ENCODE measurements at places on chromosomes 16 and 17. TPM values are rescaled to one million over a fixed set of nuclear protein-coding genes. Genes with fewer than 3 reads are reported as not detected.

DNA sequence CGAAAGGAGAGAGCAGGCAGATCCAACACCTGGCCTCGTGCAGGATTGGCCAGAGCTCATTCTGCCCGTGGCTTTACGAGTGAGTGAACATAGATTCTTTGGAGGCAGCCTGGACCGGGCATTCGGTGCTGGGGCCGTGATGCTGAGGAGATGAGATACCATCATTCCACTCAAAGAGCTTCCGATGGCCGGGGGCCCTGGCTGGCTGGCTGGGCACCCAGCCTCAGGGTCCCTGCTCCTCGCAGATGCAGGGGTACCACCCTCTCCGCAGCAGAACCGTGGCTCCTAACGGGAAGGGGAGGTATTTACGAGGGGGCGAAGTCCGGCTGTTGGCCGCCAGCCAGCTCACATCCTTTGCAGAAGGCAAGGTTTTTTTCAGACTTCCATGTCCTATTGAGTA, 66.1 kb upstream of the FOXF1 start:
- H3K36me3 ChIP-seq: no peaks in the 10 kb centered on the region
- H3K27ac ChIP-seq: no peak overlapping the region
- DNase-seq: no peak
- H3K4me3 ChIP-seq: no peak overlapping the region
- H3K4me1 ChIP-seq: peaks cover 10% of the 10 kb centered on the region

GRCh38 chr16:67844497-67844896, 2.2 kb upstream of the NUTF2 start:
- DNase-seq: no peak
- H3K4me1 ChIP-seq: peaks cover 75% of the 10 kb centered on the region
- H3K36me3 ChIP-seq: peaks cover 4% of the 10 kb centered on the region
- peak overlapping the region; percentile 82 for H3K4me3 ChIP-seq
- H3K27ac ChIP-seq: peak overlapping the region; percentile 99

DNA sequence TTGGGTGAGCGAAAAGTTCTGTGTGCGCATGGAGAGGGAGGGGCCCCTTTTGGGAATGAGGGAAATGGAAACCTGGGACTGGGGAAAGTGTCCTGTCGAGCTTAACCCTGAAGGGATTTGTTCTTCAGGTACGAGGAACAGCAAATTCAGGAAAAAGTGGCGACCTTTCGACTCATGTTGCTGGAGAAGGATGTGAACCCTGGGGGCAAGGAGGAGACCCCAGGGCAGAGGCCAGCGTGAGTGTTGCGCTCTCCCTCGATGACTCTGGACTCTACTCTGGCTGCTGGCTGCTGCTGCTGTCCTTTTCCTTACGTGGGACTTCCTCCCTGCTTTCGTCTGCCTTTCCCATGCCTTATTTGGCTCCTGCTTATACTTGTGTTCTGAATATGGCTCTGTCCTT, 4.9 kb downstream of the SRRM2 start:
- H3K36me3 ChIP-seq: peaks cover 55% of the 10 kb centered on the region
- no peak for DNase-seq
- peaks cover 77% of the 10 kb centered on the region for H3K4me1 ChIP-seq
- no peaks in the 10 kb centered on the region for H3K27me3 ChIP-seq

Gene TMC5
- 0.38 TPM for total RNA-seq

Gene SPOP
- 66.9 TPM for total RNA-seq

- H3K27me3 ChIP-seq: peaks cover 33% of the 10 kb centered on the region
- H3K27ac ChIP-seq: peak overlapping the region; percentile 94
- no peaks in the 10 kb centered on the region for H3K36me3 ChIP-seq
- DNase-seq: peak; percentile 73
- H3K4me1 ChIP-seq: peaks cover 62% of the 10 kb centered on the region
Observed at GRCh38 chr16:88784074-88784855, 755 bp downstream of the PIEZO1 start.

DNA sequence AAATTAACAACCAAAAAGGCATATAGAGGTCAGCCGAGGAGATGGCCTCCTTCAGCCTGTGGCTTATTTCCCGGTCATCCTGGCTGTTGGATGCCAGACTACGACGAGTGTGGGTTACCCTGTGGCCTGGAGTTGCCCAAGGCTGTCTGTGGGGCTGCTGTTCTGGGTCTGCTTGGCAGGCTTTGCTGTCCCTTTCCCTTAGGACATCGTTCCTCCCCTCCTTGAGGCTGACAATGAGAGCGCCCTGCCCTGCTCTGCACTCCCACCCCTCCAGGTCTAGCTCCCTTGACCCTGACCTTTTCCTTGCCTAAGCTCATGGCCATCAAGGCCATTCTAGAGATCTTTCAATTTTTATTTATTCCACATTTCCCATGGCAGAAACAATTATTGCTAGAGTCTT, 1.9 kb upstream of the CBFB start:
- no peaks in the 10 kb centered on the region for H3K27me3 ChIP-seq
- no peak for DNase-seq
- no peak overlapping the region for H3K4me3 ChIP-seq
- peaks cover 44% of the 10 kb centered on the region for H3K4me1 ChIP-seq
- no peak overlapping the region for H3K27ac ChIP-seq
- peaks cover 8% of the 10 kb centered on the region for H3K36me3 ChIP-seq

Gene RAB26
- total RNA-seq: 1.7 TPM

GRCh38 chr17:45828582-45829133, 16.0 kb upstream of the SPPL2C start:
- no peak for DNase-seq
- H3K36me3 ChIP-seq: no peaks in the 10 kb centered on the region
- no peaks in the 10 kb centered on the region for H3K4me1 ChIP-seq
- H3K4me3 ChIP-seq: no peak overlapping the region
- no peak overlapping the region for H3K27ac ChIP-seq
- peaks cover 82% of the 10 kb centered on the region for H3K27me3 ChIP-seq

All from left ventricle myocardium inferior (tissue), 1 donor.